ENCODE measurements at places on chromosomes 7 and 10. TPM values are rescaled to one million over a fixed set of nuclear protein-coding genes. Genes with fewer than 3 reads are reported as not detected.

HBP1 gene
- total RNA-seq: 27.1 TPM

KEL gene
- total RNA-seq: not detected

ANKRD30A gene
- 1.4 TPM for total RNA-seq

PNLIP gene
- total RNA-seq: not detected

SUN3 gene
- not detected for total RNA-seq

HOXA3 gene
- total RNA-seq: 10.8 TPM

CH25H gene
- total RNA-seq: 0.09 TPM

DNAH11 gene
- total RNA-seq: 0.05 TPM

PRSS37 gene
- not detected for total RNA-seq
